ENCODE measurements at places on chromosomes 2 and 18.

- DNase-seq = no peak
These were observed 75.8 kb upstream of the ZNF516 start for GRCh38 chr18:76570856-76571255.

DNA sequence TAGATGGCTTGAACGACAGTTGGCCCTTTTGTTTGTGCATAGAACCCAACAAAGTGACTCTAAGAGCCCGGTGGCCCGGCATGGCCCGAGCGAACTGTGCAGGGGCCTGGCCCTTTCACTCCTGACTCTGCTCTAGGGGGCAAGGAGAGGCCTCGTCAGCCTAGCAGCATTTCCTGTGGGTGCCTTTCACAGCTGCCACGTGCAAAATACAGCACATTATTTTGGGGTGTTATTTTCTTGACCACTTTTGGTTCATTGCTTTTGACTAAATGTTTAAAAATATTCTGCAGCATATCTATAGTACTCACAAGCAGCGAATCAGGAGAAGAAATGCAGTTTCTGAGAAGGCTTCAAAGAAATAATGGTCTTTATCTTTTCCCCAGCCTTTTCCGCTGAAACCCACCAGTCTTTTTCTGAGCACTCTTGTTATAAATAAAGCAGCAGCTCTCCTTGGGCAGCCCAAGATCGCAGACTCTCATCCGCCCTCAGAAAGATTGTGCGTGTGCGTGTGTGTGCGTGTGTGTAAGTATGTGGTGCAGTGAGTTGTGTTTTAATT, 31.3 kb downstream of the DGKD start:
- DNase-seq = no peak

- no peak for DNase-seq
These were observed 249.8 kb upstream of the FSHR start for GRCh38 chr2:49404108-49404507.

- no peak for DNase-seq
These were observed 17.0 kb downstream of the STAT1 start for GRCh38 chr2:190996947-190997346.

DNA sequence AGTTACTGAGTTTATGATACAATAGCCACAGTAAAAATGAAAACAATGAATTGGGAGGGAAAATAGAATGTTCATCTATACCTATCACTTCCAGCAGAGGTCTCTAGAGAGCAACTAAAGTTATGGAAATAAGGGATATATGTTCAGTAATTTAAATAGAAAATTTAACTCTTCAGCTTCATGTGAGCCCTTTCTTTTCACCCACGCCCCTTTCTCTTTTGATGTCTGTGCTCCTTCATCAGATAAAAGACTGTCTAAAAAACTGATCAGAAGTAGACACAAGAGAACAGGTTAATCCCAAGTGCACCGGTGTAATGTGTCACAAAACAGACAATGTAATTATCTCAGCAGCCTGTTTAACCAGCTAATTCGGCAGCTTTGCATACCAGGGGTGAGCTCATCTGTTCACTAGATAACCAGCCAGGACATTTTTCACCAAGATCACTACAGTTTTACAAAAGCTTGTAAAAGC, 238.5 kb upstream of the ERBB4 start:
- DNase-seq = no peak

GRCh38 chr18:54130177-54130576, 94.3 kb downstream of the MBD2 start:
- no peak for DNase-seq

DNA sequence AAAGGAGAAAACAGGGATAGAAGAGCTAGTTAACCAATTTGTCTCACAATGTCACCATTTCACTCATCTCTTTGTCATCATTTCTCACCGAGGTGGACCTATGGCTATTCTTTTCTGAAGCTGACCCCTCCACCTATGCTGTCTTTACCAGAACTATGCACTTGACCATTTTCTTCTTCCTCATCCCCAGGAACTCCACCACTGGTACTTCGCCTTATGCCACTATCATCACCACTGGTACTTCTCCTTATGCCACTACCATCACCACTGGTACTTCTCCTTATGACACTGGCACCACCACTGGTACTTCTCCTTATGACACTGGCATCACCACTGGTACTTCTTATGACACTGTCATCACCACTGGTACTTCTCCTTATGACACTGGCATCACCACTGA, 745.8 kb upstream of the CHAC2 start:
- DNase-seq = no peak

GRCh38 chr2:105252271-105252670, 10.7 kb downstream of the GPR45 start:
- DNase-seq = no peak

- DNase-seq = no peak
These were observed 54.2 kb upstream of the CTDP1 start for GRCh38 chr18:79625195-79625923.

DNA sequence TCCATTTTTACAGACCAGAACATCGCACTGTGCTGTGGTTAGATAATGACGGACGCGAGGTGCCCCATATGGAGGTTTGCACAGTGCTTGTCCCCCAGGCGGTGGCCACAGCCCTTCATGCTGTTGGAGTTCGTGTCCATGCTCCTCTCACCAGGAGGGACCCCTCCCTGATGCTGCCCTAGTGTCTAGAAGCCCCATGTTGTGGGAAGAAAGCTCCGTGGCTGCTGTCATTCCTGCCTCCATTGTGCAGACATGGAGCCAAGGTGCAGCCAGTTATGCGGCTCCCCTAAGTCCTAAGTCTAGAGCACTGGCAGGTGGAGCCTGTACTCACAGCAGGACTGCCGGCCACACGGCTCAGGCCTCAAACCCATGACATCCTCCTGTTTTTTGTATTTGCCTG, 464.9 kb downstream of the EIPR1 start:
- no peak for DNase-seq

- DNase-seq = no peak
These were observed 616.9 kb upstream of the SLC8A1 start for GRCh38 chr2:41068740-41069139.

DNA sequence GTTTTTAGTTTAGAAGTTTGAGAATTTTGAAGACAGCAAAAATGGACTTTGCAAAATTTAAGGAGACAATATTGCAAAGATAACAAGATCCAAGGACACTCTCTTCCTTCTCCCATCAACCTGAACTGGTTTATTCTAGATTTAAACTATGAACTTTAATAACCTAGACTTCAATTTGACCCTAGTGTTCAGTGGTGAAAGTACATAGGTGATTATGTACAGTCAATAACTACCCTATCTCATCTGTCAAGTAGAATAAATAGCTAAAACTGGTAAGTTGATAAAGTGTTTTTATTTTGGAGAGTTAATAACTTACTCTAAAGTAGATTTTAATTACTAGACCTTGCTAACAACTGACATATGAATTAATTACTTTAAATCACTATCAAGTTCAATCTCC, 52.9 kb upstream of the NFE2L2 start:
- DNase-seq = no peak

- no peak for DNase-seq
These were observed 30.5 kb downstream of the ZNF516 start for GRCh38 chr18:76464281-76465259.

- DNase-seq = no peak
These were observed 69.2 kb upstream of the VWC2L start for GRCh38 chr2:214341646-214342045.

GRCh38 chr2:146295080-146295670, 1549.7 kb upstream of the ACVR2A start:
- no peak for DNase-seq

- no peak for DNase-seq
These were observed 22.6 kb upstream of the GIGYF2 start for GRCh38 chr2:232674491-232674890.

- no peak for DNase-seq
These were observed 21.9 kb downstream of the MC2R start for GRCh38 chr18:13893418-13893760.

DNA sequence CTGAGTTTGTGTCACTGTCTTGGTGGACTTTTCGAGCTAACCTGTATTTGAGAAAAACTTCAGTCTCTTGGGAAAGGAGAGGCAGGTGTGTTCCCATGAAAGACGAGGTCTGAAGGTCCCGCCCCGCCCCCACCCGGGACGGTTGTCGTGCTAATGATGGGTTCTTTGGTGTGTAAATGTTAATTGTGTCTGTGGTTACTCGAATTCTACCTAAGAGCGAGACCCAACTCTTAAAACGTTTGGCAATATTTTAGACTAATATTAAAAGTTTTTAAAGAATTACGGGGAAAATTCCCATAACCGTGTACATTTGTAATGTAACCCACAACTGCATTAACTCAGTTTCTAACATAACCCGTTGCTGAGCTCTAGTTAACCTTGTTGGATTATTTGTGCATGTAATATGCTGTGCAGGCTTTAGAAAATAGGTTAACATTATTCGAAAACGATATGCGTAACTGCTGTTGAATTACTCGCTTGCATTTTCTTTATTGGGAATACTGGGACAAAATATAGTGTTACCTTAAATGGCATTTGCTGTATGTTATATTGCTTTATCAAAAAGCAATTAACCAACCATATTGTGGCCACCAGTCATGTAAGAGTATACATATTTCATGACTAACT, 833 bp downstream of the EPB41L5 start:
- no peak for DNase-seq

DNA sequence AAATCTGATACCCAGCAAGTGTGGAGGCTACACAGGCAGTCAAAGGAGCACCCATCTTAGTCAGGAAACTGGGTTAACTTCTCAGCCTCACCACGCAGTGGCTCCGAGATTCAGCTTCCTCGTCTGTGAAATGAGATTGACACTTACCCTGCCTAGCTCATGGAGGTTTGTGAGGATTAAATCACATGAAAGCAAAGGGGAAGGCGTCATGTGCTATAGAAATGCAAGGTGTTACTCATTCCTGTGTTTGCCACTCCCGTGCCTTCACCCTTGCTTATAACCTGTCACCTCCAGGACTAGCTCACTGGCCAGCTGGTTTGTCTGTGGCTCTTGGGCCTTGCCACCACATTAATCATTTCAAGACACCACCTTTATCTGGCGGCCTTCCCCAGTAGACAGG, 118.9 kb upstream of the FOSL2 start:
- DNase-seq = no peak

DNA sequence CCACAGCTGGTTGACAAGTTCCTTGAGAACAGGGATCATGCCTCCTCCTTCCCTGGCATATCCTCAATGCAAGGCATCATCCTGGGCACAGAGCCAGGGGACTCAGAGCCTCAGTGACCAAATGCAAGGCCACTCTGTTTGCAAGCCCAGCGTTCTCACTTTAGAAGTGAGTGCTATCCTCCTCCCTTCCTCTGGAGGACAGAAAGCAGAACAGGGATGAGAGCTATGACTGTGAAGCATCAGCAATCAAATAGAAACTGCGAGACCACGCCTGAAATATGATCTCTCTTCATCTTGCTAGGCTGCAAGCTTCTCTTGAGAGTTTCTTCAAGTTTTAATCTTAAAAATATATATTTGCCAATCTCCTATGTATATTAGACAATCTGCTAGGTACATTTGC, 119.8 kb downstream of the LRATD1 start:
- DNase-seq = no peak

DNA sequence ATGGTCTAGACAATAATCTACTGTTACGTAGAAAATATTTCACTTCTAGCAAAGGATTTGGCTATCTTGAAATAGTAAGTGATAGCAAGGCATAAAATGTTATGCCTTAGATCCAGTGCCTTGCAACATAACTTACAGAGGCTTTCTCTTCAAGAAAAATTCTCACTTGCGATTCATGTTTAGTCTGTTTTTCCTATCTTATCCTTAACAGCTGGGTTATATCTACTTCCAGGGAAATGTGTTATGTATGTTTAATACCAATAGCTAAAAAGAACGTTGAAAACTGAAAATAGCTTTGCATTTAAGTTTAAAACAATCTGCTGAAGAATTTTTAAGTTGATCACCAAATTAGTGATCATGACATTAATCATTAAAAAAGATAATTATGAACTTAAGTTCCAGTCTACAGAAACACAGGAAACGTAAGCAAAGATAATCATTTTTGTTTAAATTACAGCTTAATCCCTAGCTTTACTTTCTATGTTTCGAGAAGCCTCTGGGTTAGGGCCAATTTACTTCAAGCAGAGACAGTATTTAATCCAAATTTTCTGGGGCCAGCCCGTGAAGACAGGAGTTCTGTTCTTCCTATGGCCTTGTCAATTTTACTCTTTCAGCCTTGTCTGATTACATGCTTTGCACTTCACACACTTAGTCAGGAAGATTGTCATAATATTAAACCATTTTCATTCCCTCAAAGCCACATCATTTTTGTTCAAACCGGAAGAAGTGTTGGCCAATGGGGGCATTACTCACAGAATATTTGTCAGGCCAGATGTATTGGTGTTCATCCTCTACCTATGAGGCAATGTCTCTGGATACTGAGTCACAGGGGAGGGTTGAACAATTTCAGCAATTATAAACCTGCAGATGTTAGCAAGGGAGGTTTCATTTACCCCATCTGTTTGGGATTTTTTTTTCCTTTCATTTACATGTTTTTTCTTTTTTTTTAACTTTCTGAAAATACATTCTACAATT, 1132.9 kb upstream of the ZEB2 start:
- no peak for DNase-seq

- no peak for DNase-seq
These were observed 94.5 kb upstream of the KLHL14 start for GRCh38 chr18:32867330-32867729.

DNA sequence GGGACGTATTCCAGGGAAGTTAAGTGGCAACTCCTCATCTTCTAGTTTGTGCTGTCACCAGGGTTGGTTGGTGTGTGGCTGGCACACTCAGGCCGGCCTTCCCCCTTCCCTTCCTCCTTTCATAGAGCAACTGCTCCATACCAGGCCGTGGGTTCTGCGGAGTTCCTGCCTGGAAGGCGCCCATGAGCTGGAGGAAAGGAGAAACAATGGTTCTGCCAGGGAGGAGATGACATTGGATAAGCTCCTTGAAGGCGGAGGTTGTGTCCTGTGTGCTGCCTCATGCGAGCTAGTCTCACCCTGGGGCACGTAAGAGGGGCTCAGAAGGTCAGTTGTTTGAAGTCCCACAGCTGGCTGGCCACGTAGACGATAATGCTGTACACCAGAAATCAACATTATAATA, 19.2 kb downstream of the ASAP2 start:
- DNase-seq = no peak

- DNase-seq = no peak
These were observed 140.6 kb upstream of the LGALSL start for GRCh38 chr2:64313398-64313723.

- DNase-seq = no peak
These were observed 90.8 kb downstream of the RHOB start for GRCh38 chr2:20537423-20538307.

DNA sequence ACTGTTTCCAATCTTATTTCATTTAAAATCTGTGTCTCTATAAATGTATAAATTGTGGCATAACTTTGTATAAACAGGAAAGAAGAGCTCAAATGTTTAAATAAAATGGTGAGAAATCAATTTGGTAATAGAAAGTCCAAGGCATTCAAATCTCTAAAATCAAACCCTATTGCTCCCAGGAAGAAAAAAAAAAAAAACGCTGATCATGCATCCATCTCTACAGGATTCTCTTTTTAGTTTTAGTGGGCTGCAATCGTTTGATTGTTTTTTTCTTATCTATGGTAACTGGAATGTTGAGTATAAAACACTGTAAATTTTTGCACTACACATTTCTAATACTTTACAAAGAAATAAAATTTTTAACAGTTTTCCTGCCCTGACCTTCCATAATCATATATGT, 75.6 kb downstream of the NCKAP1 start:
- DNase-seq = no peak

- no peak for DNase-seq
These were observed 19.8 kb downstream of the USP40 start for GRCh38 chr2:233546774-233547173.

Measured in substantia nigra (tissue), 51 donors.